Right ventricle myocardium inferior (tissue), 1 donor: ENCODE measurements at places on chromosomes 2 and 18.

GRCh38 chr2:175103191-175103590, 64.8 kb downstream of the ATF2 start:
- DNase-seq = no peak

DNA sequence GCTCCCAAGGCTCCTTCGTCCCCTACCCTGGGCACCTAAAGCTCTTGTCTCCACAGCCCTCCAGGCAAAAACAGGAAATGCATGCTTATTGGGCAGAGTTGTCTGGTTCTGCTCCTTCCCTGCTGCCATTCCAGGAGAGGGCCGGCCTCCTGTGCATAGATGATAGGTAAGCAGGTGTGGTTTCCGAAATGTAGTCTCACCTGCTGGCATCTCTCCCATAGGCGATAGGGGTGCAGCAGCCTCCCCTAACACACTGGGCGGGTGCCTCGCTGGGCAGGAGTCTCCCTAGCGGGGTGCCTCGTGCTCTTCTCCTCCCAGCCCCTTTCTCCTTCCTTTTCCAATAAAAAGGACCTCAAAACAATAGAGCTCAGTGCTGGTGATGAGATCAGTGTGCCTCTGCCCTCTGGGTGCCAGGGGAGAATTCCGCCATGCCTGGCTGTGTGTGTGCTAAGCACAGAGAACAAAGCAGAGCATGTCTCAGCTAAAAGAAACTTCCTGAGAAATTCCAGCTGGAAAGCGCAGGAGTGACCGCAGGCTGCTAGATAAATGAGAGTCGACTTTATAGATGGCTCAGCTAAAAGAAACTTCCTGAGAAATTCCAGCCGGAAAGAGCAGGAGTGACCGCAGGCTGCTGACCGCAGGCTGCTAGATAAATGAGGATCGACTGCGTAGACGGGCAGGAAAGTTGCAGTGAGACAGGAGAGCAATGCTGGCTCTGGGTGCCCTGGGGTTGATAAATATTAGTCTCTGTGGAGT, 11.3 kb upstream of the PXDN start:
- DNase-seq = no peak

GRCh38 chr2:216159646-216160045, 50.5 kb downstream of the XRCC5 start:
- no peak for DNase-seq

GRCh38 chr18:13610555-13611141, 115.7 kb downstream of the FAM210A start:
- no peak for DNase-seq

DNA sequence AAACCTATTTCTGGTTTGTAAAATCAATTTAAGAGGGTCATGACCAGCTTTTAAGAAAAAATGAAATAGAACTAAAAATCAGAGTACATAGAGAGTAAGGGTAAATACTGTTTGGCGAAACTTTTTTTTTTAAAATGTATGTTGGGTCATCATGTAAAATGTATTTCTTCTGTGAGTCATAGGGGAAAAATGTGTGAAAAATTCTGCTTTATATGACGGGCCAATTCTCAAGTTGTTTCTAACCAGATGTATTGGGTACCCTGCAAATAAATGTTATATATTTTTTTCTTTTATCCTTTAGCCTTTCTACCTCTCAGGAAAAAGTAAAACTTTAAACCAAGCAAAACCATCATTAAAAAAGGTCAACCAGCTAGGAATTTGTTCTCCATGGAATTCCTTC, 13.9 kb downstream of the AFTPH start:
- DNase-seq = no peak

- DNase-seq = no peak
These were observed 125.8 kb downstream of the GALNT14 start for GRCh38 chr2:31012406-31012805.

- DNase-seq = no peak
These were observed 188.1 kb downstream of the SRBD1 start for GRCh38 chr2:45422921-45423320.

- no peak for DNase-seq
These were observed 117.0 kb downstream of the DOCK10 start for GRCh38 chr2:224925061-224925809.

DNA sequence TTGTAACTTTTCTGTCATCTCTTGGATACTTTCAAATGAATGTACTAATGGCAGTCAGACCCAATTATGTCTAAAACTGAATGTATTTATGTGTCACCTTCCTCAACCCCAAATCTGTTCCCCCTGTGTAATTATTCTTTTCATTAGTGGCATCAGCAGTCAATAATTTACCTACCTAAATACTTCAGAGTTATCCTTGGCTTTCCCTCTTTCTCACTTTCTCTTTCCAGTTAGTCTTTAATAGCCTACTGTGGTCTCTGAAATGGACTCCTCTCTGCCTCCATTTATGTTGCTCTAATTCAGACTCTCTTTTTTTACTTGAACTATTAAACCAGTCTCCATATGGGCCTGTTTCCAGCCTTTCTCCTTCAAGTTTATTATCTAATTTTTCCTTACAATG, 21.0 kb downstream of the C18orf63 start:
- DNase-seq = no peak

- DNase-seq = no peak
These were observed 72.5 kb downstream of the KCNH7 start for GRCh38 chr2:162766092-162766491.

- DNase-seq = no peak
These were observed 229.5 kb downstream of the ETAA1 start for GRCh38 chr2:67626656-67627055.

DNA sequence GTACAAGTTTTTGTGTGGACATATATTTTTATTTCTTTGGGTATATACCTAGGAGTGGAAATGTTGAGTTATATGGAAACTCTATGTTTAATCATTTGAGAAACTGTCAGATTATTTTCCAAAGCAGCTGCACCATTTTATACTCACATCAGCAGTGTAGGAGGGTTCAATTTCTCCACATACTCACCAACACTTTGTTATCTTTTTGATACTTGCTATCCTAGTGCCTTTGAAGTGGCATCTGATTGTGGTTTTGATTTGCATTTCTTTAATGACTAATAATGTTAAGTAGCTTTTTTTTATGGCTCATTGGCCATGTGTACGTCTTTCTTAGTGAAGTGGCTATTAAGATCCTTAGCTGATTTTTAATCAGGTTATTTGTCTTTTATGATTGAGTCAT, 64.7 kb upstream of the SLC8A1 start:
- no peak for DNase-seq

DNA sequence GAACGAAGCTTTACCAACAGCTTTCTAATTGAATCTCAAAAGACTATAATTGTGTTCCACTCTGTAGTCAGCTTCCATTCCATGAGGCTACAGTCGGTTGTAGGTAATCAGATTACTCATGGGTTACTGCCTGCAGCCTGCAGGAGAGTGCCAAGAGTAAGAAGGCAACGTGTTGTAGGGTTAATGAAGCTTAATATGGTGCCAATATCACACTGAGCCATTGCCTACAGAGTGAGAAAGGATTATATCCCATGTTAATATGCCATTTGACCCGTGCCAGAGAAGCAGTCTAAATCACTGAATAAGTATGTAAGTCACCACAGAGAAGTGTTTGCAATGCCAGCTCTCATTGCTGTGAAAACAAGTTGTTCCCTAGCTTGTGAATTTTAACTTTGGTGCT, 734.5 kb upstream of the ACVR2A start:
- DNase-seq = no peak

GRCh38 chr2:172484706-172485105, 57.3 kb downstream of the ITGA6 start:
- DNase-seq = no peak

- no peak for DNase-seq
These were observed 28.0 kb upstream of the YES1 start for GRCh38 chr18:840023-840408.

GRCh38 chr2:16653083-16653375, 12.6 kb downstream of the CYRIA start:
- DNase-seq = no peak

GRCh38 chr2:160241251-160242137, 41.4 kb upstream of the ITGB6 start:
- DNase-seq = no peak

DNA sequence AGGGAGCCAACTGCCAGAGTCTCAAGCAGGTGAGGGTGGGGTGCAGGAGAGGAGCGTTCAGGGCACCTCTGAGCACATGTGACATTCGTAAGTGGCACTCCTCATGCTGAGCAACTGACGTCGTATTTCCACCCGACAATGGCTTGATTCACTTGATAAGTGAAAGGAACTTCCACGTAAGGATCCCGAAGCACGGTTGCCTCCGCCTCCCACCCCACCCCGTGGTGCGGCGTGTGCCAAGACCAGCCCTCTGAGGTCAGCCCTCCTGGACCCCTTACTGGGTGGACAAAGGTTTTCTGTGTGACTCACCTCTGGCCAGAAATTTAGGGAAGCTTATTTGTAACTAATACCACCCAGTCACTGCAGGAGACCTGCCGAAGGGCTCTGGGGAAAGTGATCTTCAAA, 59.9 kb downstream of the AGAP1 start:
- DNase-seq = no peak
